GM04503 (cell line): ENCODE measurements at places on chromosomes 6 and 20.

DNA sequence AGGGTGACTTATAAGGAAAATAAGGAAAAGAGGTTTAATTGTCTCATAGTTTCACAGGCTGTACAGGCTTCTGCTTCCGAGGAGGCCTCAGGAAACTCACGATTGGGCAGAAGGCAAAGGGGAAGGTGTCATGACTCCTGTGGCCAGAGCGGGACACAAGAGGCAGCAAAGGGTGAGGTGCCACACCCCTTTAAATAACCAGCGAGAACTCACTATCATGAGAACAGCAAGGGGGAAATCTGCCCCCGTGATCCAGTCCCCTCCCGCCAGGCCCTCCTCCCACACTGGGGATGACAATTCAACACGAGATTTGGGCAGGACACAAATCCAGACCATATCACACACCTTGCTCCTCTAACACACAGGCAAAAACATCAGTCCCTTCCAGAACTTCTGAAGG, 254.0 kb downstream of the DLL1 start:
- DNase-seq = no peak

DNA sequence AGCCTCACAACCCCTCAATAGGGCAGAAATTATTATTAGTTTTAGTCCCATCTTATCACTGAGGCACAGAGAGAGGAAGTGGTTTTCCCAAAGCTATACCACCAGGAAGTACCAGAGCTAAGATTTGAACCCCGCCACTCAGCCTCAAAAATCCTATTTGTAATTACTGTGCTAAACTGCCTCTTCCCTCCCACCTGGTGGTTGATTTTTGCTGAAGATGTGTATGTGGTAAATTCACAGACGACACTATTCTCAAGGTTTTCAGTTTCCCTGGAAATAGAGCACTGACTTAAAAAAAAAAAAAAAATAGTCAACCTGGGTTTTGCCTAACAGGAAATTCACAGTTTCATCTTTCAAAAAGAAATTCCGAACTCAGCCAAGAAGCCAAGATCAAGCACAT, 57.9 kb downstream of the TSHZ2 start:
- DNase-seq = no peak

GRCh38 chr6:15080895-15081294, 165.0 kb upstream of the JARID2 start:
- no peak for DNase-seq

- no peak for DNase-seq
These were observed 1.5 kb downstream of the CCND3 start for GRCh38 chr6:41939848-41940758.

GRCh38 chr20:4929686-4930397, 71.5 kb downstream of the SLC23A2 start:
- DNase-seq = no peak

GRCh38 chr20:52313341-52313963, 121.9 kb upstream of the ZFP64 start:
- DNase-seq = peak; percentile 7

DNA sequence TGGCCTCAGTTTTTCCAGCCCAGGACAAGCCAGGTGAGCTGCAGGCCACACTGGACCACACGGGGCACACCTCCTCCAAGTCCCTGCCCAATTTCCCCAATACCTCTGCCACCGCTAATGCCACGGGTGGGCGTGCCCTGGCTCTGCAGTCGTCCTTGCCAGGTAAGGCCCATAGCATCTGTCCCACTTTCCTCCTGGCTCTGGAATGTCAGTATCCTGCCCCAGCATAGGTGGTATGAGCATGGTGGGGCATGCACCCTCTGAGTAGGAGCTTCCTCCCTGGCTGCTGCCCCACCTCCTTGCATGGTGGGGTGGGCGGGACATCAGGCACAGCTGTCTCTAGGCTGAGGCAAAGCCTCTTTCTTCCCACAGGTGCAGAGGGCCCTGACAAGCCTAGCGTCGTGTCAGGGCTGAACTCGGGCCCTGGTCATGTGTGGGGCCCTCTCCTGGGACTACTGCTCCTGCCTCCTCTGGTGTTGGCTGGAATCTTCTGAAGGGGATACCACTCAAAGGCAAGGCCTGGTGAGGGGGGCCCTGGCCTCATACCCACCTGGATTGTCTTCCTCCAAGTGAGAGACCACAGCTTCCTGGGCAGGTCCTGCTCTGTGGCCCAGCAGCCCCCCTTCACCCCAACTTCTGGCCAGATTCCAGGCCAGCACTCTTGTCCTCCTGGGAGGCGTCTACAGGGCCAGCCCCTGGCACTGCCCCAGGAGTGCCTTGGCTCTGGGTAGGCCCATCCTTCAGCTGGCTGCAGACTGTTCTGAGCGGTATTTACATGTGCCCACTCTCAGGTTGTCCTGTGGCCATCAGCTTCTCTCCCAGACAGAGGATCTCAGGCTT, 9.1 kb downstream of the PI16 start:
- no peak for DNase-seq

- peak; percentile 50 for DNase-seq
These were observed 199.2 kb downstream of the ALDH8A1 start for GRCh38 chr6:134750669-134751068.

GRCh38 chr6:33211136-33211535, 2.8 kb downstream of the RING1 start:
- DNase-seq = no peak

- no peak for DNase-seq
These were observed 11.9 kb downstream of the NELFCD start for GRCh38 chr20:58992911-58993310.

- peak; percentile 53 for DNase-seq
These were observed 668.1 kb downstream of the RFPL4B start for GRCh38 chr6:113015249-113015648.

GRCh38 chr20:36002855-36003254, 34.5 kb downstream of the CNBD2 start:
- no peak for DNase-seq

- no peak for DNase-seq
These were observed 31.3 kb downstream of the STX11 start for GRCh38 chr6:144181639-144182038.

- DNase-seq = no peak
These were observed 104.6 kb upstream of the CDYL start for GRCh38 chr6:4671587-4672115.

DNA sequence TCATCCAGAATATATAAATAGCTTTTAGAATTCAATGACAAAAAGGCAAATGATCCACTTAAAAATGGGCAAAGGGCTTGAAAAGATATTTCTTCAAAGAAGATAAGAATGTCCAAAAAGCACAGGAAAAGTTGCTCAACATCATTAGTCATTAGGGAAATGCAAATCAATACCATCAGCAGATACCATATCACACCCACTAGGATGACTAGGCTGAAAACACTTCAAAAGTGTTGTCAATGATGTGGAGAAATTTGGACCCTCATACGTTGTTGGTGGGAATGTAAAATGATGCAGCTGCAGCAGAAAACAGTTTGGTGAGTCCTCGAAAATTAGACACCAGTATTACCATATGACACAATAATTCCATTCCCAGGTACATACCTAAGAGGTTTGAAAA, 303.6 kb upstream of the SLC35B3 start:
- no peak for DNase-seq

GRCh38 chr6:101921829-101922450, 528.4 kb downstream of the GRIK2 start:
- DNase-seq = no peak

- DNase-seq = no peak
These were observed 27.4 kb upstream of the SCRT2 start for GRCh38 chr20:703006-703405.

DNA sequence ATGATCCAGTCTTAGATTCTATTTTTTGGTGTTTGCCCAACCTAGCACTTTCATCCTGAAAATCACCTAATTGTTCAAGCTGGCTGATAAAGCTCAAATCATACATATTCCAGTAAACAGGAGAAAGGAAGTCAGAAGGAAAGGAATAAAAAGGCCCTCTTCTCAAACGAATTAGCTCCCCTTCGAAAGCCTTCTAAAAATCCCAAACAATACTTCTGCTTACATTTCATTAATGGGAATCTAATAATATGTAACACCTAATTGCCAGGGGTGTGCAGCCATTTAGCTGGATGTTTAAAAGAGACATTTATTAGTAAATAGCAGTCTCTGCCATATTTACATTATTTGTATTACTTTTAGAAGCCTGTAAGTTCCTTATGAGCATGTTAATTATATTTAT, 302.9 kb upstream of the TCF21 start:
- DNase-seq = no peak
